ENCODE measurements at places on chromosomes 11 and 22. TPM values are rescaled to one million over a fixed set of nuclear protein-coding genes. Genes with fewer than 3 reads are reported as not detected.

- DNase-seq, result peak; percentile 59
Measured at GRCh38 chr22:48772286-48772907, 1055.3 kb downstream of the BRD1 start.

- no peak for DNase-seq
Measured at GRCh38 chr22:33515795-33516194, 404.5 kb downstream of the LARGE1 start.

GRCh38 chr11:59182457-59183151 lies 10.7 kb downstream of the DTX4 start:
- DNase-seq, result no peak

The KCNE3 gene
- total RNA-seq, result 2.1 TPM

GRCh38 chr22:50482107-50483074 lies 1.0 kb downstream of the ADM2 start:
- no peak for DNase-seq

GRCh38 chr11:105821372-105821771 lies 200.7 kb downstream of the MSANTD4 start:
- DNase-seq, result no peak

The TTC12 gene
- total RNA-seq, result 12.0 TPM

DNA sequence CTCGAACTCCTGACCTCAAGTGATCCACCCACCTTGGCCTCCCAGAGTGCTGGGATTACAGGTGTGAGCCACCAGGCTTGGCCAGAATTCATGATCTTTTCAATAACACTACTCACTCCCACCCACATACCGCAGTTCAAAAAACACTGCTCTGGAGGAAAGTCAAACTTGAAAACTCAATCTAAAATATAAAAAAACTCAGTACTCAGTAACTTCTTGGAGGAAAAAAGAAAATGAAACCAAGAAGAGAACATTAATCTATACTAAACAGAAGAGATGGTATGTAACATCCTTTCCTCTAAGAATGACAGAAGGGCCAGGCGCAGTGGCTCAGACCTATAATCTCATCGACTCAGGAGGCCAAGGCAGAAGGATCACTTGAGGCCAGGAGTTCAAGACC lies 58.3 kb downstream of the MRTFA start:
- no peak for DNase-seq

DNA sequence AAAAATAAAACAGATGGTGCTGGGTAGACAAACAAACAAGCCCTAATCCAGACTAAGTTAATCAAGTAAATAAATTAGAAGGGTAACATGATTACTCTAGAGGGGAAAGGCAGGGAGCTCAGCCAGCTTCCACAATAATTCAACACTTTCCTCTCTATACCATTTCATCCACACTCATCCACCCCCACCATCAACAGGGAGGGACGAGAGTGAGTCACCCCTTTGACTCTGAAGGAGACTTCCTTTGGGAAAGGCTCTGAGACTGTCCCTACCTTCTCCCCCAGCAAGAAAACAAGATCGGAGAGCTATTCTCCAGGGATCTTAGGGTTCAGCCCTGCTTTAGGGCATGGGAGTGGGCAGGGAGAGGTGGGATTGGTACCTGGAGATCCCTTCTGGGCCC lies 33.1 kb downstream of the TRIM66 start:
- DNase-seq, result no peak

DNA sequence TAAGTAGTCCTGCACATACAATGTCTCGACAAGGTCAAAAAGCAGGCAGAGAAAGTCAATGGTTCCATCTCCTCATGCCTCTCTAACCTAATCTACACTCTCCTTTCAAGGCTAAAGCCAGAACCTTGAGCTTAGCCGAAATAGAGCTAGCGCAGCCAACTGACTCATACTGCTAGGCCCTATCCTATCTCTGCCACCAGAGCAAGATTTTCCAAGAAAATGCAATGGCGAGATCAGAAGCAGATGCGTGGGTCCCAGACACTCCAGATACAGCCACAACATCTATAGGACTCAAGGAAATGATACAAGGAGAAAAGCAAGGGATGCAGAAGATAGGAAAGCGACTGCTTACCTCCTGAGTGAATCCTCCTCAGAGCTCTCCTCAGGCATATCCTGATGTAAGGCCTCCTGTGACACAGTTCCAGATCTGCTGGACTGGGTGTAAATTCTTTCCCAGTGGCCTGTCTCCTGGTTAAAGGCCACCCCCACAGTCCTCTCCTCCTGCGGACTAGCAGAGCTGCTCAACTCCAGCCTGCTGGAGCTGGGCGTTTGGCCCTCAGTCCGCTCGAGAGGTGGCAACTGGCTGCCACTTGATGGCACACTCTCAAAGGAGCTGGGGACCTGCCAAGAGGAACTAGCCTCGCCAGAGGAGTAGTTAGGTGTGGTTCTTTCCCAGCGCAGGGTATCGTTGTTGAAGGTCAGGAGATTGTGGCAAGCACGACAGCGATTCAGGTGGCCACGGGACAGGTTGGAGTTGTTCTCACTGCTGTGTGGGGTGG lies 52.0 kb downstream of the AMBRA1 start:
- no peak for DNase-seq

- DNase-seq, result no peak
Measured at GRCh38 chr11:124769806-124770774, 8.0 kb upstream of the ESAM start.

The AAMDC gene
- 38.5 TPM for total RNA-seq

The FAM83F gene
- total RNA-seq, result 2.3 TPM

DNA sequence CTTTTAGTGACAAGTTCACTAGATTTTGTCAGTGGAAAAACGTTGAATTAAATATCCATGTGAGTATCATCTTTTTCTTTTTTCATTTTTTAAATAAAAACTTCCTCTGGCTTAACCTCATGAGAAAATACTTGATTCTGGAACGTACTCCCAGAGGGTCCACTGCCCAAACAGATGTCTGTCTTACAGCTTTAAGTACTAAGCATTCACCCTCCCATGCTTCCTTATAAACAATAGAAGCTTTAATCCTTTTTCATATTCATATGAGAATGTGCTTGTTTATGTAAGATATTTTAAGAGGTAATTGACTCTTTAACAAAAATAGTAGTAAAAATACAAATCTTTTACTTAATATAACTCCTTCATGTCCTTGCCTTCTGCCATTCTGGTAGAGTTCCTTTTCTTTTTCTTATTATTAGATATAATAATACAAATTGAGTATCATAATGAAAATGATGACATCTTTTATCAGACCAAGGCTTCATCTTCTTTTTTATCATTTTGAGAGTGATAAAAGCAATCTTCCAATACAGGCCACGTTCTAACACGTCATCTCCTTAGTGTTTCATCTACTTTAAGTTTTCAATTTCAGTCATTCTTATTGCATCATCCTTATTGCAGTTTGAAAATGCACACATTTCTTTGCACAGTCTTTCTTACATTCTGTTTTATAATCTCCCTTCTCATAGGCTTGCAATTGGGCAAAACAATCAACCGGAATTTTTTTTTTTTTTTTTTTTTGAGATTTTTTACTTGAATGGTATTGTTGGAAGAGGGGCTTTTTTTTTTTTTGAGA lies 69.5 kb upstream of the MYO18B start:
- DNase-seq, result no peak

The PARVG gene
- total RNA-seq, result 2.1 TPM

The C11orf86 gene
- total RNA-seq, result not detected

The IGSF9B gene
- 85.3 TPM for total RNA-seq

DNA sequence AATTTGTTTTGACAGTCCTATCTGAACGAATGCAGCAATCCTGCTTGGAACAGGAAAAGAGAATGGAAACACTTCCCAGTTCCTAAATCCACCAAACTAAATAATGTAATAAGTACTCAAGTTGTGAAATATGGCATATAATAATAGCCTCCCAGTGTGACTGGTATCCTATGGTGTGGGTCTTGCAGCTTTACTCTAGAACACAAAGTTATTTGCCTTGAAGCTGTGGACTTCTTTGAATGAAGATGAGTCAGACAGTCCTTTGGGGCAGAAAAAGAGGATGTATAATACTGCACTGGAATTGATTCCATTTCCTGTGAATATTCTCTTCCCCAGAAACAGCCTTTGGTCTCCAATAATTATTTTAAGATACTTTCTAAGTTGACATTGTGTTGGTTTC lies 887.0 kb downstream of the KCNA4 start:
- no peak for DNase-seq

- DNase-seq, result no peak
Measured at GRCh38 chr11:93741882-93742226, 382 bp downstream of the C11orf54 start.

DNA sequence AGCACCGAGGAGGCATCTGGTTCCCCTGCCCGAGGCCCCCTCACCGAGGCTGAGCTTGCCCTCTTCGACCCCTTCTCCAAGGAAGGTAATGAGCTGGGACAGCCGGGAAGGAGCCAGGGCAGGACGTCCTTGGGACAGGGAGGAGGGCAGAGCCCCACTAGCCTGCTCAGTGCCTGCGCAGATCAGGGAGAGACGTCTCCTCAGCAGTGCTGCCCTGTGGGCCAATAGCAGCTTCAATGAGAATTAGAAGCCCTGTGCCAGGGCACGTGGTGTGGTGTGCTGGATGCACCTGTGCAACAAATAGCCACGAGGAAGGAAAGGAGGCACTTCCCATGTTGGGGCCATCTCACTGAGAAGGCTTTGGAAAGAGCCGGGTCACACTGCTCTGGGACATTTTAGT lies 5.4 kb upstream of the SAC3D1 start:
- DNase-seq, result no peak

- no peak for DNase-seq
Measured at GRCh38 chr22:42439821-42440674, 7.8 kb upstream of the NFAM1 start.

DNA sequence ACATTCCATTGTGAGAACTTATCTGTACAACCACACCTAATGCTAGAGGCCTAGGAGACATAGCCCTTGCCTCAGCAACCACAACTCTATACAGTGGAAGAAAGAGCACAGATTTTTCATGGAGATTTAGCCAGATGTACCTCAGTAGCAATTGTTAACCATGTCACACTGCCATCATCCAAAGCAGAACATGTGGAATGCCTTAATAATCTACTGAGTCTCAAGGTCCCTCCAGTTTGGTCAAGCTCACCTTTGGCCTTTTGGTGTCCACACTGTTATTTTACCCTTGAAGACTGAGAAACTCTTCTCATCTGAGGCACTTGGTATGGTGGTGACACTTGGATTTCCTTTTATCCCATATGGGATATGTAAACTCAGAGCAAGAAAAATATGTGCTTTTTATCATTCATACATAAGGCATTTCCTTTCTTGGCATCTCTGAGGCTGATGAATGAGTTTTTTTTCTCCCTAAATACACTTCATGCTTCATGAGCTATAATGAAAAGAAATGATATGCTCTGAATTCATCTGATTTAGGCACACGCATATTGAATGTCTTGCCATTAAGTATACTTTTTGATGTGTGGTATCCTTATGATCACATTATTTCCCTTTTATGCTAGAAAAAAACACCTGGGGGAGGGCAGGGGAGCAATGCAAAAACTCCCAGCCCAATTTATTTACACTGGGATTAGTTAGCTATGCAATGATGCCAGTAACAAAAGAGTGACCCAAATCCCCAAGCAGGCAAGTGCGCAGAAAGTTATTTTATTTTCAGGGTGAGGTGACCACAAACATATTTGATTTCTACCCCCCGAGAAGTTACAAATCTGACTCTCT lies 63.3 kb upstream of the ME3 start:
- DNase-seq, result no peak

GRCh38 chr11:113279591-113279990 lies 34.8 kb upstream of the TTC12 start:
- no peak for DNase-seq

- DNase-seq, result no peak
Measured at GRCh38 chr11:36601155-36601554, 3.1 kb upstream of the RAG2 start.

- DNase-seq, result no peak
Measured at GRCh38 chr11:11607772-11608171, 14.0 kb downstream of the GALNT18 start.

DNA sequence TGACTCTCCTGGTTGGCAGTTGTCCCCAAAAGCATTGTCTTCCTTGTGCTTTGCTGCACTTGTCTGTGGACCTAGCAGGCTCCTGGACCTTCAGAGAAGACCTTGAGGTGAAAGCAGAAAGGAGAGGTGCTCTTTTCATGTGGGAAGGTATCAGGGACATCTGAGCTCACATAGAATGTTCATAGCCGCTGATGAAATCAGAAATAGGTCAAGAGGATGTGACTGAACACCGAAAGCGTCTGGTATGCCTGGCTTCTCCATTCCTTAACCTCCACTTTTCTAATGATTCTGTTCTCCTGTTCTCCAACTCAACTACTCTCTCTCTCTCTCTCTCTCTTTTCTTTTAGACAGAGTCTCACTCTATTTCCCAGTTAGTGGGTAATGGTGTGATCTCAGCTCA lies 6.2 kb upstream of the CUL5 start:
- DNase-seq, result no peak

The YDJC gene
- total RNA-seq, result 5.9 TPM

- no peak for DNase-seq
Measured at GRCh38 chr11:11068113-11068512, 210.3 kb upstream of the ZBED5 start.

The APOBEC3B gene
- 0.54 TPM for total RNA-seq

The RNF214 gene
- 27.6 TPM for total RNA-seq

- no peak for DNase-seq
Measured at GRCh38 chr11:26043665-26044064, 288.3 kb upstream of the ANO3 start.

GRCh38 chr11:92738276-92738675 lies 231.2 kb upstream of the MTNR1B start:
- DNase-seq, result no peak

DNA sequence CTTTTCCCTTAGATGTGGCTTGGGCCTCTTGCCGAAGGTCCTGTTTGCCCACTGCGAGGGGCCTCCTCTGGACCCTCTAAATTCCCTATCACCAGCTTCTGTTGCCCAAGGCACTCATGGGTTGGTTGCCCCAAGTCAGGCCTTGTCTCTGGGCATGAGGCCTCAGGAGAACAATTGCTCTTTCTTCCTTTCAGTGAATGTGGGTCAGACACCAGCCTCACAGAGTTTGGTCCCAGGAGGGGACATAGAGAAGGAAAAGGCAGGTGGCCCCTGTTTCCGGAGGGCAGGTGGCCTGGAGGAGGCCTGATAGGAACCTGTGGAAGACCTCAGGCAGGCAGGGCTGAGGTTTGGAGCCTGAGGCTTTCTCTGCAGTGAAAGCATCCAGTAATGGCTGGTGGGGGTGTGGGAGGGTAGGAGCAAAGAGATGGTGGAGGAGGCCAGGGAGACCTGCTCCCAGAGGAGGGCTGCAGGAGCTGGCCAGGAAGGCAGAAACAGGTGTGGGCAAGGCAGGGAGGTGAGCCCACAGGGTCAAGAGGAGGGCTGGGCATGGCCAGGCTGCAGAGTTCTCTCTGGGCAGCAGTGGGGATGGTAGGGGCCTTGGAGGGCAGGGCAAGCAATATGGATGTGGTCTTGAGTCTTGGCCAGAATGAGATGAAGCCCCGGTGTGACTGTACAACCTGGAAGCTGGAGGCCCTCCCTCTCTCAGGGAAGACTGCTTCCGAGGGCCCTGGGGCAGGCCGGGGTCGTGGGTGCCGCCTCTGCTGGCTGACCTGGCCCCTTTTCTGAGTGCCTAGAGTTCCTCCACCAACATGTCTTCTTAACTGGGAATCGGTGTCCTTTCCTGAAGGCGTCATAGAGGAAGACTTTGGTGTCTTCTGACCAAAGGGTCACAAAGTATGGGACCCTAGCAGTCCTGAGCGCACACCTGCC lies 28.0 kb upstream of the LMO1 start:
- DNase-seq, result no peak

The MFNG gene
- 5.3 TPM for total RNA-seq

The SCYL1 gene
- total RNA-seq, result 60.2 TPM

GRCh38 chr11:117815262-117815803 lies 9.2 kb downstream of the FXYD2 start:
- DNase-seq, result no peak

The KRTAP5-7 gene
- not detected for total RNA-seq
